ENCODE measurements at places on chromosomes 5 and 9.

DNA sequence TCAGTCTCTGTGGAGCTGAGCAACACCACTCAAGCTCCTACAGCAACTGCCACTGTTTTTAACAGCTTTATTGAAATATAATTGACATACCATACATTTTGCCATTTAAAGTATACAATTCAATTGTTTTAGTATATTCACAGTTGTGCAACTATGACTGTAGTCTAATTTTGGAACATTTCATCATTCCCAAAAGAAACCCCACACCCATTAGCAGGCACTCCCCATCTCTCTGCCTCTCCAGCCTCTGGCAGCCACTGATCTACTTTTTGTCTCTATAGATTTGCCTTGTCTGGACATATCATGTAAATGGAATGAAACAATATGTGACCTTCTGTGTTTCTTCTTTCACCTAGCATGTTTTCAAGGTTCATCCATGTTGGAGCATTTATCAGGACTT lies 43.5 kb downstream of the RUSC2 start:
- no peak for DNase-seq

GRCh38 chr9:8437876-8438275 lies 638.3 kb upstream of the DMAC1 start:
- DNase-seq, result no peak

- no peak for DNase-seq
Observed at GRCh38 chr5:54362434-54362833, 52.1 kb upstream of the ARL15 start.

DNA sequence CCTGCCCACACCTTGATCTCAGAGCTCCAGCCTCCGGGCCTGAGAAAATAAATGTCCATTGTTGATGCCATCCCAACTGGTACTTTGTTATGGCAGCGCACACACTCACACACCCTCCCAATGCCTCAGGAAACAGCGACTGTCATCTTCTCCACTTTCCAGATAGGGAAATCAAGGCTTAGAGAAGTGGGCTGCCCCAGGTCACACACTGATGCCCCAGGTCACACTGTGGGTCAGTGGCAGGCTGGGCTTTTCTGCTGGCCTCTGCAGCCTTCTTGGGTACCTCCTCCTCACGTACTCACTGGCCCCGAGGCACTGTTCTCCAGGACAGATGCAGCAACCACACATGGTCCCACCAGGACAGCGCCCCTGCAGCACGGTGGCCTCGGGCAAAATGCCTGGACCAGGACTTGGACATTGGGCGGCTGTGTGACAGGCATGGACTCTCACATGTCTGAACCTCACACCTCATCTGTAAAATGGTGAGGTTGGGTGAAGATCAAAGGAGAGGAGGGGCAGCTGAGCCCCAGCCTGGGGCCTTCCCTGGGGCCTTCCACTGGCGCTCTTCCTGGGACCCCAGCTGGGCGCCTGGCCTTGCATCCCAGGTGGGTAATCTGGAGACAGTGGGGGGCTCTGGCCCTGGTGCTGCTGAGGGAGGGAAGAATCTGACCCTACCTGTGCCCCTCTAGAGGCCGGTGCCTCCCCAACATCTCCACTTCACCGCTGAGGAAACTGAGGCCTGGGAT lies 156.0 kb downstream of the COL23A1 start:
- DNase-seq, result no peak

- DNase-seq, result no peak
Observed at GRCh38 chr9:98128316-98128715, 9.3 kb upstream of the TRIM14 start.

DNA sequence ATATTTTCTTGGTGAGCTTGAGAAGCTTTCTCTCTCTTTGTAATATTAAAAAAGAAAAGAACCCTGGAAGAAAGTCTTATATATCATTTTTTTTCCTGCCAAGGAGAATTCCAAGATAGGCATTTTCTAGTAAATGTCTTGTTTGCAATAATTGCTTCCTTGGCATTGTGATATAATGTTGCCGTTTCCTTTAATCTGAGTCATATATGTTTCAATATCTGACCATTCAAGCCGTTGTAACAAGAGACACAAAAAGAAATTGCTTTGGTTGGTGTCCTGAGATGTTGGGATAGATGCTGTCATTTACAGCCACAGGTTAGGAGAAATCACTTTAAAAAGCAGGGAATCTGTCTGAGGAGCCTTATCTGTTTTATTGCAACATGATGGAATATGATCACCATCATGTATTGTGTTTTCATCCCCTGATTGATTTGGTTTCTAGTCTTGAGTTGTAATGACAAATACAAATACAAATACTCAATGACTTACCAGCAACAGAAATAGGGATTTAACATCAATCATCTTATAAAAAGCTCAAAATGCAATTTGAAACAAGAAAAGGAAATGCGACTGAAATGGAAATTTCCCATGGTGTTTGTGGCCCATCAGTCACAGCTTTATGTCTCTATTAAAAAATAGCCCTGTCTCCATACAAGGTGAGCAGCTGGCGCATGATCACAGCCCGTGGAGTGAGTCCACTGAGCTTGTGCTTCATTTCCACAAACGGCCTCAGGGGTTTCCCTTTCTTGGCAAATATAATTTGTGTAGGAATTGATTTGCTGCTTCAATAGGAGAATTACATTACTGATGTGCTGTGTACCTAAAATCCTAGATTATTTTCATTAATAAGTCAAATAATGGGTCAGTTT lies 250.1 kb upstream of the TRPC7 start:
- no peak for DNase-seq

GRCh38 chr5:137191179-137191578 lies 307.9 kb downstream of the SPOCK1 start:
- no peak for DNase-seq

- DNase-seq, result no peak
Observed at GRCh38 chr9:136084063-136084944, 10.8 kb downstream of the NACC2 start.

DNA sequence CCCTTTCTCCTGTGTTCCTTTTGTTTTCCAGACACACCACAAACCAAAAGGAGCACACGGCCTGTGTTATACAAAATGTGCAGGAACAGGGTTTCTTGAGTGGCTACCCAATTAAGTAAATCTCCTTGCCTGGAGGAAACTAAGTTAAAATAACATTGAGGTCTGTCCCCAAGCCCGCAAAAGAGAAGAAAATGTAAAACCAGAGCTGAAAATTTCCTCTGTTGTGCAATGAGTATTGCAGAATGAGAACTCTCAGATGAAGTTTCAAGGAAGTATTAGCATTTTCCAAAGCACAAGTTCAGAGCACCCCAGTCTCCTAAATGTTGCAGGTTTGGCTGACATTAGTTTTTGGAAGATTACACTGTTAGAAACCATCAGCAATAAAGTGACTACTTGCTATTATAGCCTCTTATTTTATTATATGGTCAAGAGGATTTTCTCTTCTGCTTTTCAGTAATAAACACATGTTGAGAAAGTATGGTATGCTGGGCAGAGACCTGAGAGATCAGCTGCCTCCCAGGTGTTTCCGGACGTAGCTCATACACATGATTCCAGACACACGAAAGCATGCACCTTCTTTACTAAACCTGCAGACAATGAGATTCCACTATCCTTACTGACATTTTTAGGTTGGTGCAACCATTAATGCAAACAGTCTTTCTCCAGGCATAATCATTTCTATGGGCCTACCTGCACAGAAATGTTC lies 161.3 kb downstream of the SNCAIP start:
- DNase-seq, result no peak

GRCh38 chr5:157523976-157524375 lies 51.6 kb downstream of the ADAM19 start:
- DNase-seq, result no peak

- no peak for DNase-seq
Observed at GRCh38 chr5:103667068-103667467, 104.5 kb upstream of the NUDT12 start.

DNA sequence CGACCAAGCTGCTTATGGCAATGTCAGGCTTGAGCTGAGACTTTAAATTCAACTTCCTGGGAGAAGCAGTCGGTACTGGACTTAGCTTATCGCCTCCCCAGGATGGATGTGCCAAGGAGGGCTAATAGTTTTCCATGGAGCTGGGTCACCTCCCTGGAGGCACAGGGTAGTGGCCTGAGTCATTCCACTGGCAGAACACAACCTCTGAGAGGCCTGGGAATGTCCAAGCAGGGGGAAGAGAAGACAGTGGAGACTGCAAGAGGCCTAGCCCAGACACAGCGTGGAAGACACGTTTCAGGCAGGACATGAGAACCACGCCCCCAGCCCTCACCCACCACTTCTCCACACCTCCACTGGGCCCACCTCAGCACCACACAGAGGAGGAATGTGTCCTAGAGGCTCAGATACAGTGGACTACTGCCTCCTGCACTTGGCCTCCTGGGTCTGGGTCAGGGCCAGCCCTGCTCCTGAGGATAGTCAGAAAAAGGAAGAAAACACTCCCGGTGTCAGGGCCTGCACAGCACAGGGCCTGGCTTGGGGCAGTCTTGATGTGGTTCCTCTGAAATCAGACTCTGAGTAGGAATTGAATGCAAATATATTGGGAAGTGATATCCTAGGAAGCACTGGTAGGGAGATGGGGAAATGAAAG lies 171.8 kb downstream of the FSTL4 start:
- DNase-seq, result no peak

DNA sequence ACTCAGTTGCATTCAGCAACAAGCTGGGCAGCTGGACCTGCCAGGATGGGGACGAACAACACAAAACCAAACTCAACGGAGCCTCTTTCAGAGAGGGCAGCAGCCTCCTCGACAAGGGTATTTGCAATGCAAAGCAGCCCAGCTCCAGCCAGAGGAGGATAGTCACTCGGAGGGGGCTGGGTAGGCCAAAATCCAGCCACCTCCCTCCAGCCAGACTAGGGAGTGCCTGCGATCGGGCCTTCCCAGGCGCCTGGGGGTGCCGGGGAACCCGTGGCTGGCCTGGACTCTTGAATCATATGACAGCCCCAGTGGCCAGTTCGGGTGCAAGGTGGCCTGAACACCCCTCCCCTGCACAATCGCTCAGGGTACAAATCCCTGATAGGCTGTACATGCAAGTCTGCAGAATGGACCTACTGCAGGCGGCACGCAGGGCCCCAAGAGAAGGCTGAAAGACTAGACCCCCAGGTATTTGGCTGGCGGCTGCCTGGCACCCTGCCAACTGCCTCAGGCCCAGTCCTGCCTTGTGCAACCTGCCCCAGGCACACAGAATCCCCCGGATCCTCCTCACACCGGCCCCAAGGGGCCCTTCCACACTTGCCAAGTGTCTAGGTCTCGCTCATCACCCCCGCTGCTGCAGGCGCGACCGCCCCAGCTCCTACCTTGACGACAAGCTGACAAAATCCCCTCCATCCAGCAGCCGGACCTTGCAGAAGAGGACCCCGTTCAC lies 1.3 kb downstream of the EEIG1 start:
- no peak for DNase-seq

GRCh38 chr9:89524963-89525362 lies 27.1 kb upstream of the SEMA4D start:
- no peak for DNase-seq

GRCh38 chr5:57581772-57582171 lies 99.2 kb upstream of the ACTBL2 start:
- DNase-seq, result no peak

- no peak for DNase-seq
Observed at GRCh38 chr5:95809414-95809960, 13.0 kb downstream of the GLRX start.

- no peak for DNase-seq
Observed at GRCh38 chr9:16387382-16387781, 483.1 kb downstream of the BNC2 start.

DNA sequence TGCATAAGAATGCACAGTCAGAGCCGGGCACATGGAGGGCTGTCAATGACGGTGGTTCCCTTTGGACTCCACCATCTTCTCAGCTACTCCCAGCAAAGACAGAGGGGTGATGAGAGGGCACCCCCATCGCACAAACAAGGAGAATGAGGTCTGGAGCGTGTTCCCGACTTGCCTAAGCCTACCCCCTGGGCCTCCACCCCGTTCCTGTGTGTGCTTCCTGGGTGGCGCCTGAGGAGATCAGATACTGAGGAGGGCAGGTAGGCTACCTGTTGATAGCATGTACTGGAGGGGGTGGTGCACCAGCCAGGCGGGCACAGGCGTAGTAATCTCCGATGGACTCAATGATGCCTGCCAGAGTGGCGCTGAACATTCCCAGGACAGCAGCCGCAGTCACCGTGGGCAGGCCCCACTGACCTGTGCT lies 4.1 kb downstream of the SLC23A1 start:
- DNase-seq, result no peak

GRCh38 chr5:117220730-117221129 lies 646.1 kb upstream of the SEMA6A start:
- no peak for DNase-seq

Data from central memory CD4-positive, alpha-beta T cell (primary cell).